ENCODE measurements at places on chromosomes 6 and 20. TPM values are rescaled to one million over a fixed set of nuclear protein-coding genes. Genes with fewer than 3 reads are reported as not detected.

- DNase-seq: no peak
Measured at GRCh38 chr6:2205396-2205795, 40.0 kb downstream of the GMDS start.

DNA sequence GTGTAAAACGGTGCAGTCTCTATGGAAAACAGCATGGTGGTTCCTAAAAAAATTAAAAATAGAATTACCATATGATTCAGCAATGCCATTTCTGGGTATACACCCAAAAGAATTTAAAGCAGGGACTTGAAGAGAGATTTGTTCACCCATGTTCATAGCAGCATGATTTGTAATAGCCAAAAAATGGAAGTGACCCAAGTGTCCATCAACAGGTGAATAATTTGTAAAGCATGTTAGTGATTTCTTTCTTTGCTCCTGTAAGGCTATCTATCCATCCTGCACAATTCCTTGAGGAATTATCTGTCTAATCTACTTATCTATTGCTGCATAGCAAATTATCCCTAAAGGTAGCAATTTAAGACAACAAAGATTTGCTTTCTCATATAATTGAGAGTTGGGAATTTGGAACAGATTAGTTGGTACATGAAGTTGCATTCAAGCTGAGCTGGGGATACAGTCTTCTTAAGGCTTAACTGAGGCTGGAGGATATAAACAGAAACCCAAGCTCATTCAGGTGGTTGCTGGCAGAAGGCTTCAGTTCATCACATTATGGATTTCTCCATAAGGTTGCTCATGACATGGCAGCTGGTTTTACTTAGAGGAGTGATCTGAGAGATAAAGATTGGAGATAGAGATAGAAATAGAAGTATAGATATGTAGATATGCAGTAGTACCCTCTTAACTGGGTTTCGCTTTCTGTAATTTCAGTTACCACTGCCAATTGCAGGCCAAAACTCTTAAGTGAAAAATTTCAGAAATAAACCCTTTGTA, 62.0 kb downstream of the IL22RA2 start:
- no peak for DNase-seq

GRCh38 chr6:56947924-56948323, 7.0 kb upstream of the BEND6 start:
- DNase-seq: no peak

DNA sequence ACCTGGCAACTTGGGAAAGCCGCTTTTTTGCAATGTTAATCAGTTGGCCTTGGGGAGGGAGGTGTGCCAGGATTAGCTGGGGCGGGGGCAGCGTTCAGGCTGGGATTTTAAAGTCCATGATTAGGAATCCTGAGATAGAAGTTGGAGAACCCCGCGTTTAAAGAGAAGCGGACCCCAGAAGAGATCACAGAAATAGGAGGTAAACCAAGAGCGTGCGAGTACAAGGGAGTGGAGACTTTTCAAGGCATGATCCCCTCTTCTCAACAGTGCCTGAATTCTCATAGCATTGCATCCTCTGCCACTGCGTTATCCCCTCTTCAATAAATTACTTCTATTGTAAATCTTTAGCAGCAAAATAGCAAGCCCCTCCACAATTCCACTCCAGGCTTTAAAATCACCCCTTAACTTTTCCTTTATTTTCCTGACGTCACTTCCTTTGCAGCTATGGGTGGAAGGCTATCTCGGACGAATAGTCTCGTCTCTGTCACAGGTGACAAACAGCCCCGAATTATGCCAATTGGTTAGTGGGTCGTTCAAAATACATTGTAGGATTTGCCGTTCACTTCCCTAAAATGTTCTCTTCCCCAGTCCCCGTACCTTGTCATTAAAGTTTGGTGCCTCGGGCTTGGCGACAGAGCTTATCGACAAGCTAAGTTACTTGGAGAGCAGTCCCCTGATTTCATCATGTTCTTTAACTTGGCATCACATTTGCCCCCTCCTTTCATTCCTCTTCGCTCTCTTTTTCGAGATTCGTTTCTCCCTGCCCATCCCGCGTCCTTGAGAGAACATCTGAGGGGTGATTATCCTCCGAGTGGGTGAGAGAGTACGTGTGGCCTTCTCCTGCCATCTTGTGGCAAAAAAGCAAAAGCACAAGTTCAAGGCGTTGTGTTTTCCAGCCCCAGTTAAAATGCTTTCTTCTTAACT, 17.1 kb downstream of the OR2B2 start:
- no peak for DNase-seq

The SNX21 gene
- total RNA-seq: 55.4 TPM

GRCh38 chr6:154648188-154648887, 84.9 kb upstream of the SCAF8 start:
- no peak for DNase-seq
